ENCODE measurements at places on chromosomes 1 and 21.

DNA sequence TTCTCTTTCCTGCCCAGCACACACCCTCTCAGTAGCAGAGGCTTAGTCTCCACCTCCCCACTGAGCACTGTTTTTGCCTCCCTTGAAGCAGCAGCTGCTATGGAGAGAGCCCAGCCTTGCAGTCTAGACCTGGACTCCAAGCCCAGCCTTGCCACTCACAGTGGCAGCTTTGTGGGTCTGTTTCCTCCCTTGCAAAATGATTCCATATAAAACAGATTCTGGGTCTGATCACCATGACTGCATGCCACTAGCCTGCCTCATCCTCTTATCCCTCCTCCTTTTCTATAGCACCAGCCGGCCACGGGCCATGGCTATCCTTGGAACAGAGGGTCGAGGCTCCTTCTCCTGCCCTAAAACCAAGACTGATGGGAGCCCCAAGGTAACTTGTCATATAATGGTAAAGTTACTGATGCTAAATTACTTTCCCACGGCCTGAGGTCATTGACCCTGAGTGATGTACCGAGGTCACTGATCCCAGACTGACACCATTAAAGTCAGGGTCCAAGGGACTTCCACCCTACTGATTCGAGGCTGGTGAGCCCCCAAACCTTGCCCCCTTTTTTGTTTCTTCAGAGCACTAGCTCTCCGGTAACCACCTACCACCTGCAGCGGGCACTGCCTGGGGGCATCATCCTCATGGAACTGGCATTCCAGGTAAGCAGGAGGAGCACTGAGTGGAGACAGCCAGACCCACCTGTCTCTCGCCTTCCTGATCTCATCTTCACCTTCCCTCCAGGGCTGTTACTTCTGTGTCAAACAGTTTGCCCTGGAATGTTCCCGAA, 7.9 kb downstream of the HYI start:
- DNase-seq = no peak

- DNase-seq = no peak
These were observed 398.1 kb downstream of the MATN1 start for GRCh38 chr1:30325085-30325935.

GRCh38 chr1:247330548-247331171, 1.0 kb downstream of the ZNF496 start:
- no peak for DNase-seq

GRCh38 chr21:25855576-25855975, 120.8 kb downstream of the GABPA start:
- DNase-seq = no peak

- DNase-seq = no peak
These were observed 428.1 kb downstream of the PRDM2 start for GRCh38 chr1:14128096-14128495.

DNA sequence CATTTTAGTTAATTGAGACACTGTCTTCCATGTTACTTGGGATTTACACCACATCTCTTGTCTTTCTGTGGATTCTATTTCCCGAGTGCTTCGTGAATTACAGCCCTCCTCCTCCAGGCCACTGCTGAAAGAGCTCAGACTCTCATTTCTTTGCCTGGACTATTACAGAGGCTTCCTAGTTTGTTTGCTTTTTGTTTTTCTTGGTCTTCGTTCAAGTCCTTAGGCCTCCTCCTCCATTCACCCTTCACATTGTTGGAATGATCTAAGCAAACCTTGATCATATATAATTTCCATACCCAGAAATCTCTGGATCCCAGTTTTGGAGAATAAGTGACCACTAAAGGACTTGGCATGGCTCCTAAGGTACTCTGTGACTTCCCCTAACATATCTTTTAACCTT, 94.1 kb downstream of the CNIH3 start:
- no peak for DNase-seq

DNA sequence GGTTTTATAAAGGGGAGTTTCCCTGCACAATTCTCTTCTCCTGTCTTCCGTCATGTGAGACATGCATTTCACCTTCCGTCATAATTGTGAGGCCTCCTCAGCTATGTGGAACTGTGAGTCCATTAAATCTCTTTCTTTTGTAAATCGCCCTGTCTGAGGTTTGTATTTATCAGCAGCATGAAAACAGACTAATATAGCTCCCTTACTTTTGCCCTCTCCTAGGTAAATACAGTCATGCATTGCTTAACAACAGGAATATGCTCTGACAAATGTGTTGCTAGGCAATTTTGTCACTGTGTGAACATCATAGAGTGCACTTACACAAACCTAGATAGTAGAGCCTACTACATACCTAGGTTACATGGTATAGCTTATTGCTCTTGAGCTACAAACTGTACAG, 616.8 kb downstream of the RWDD3 start:
- DNase-seq = no peak

DNA sequence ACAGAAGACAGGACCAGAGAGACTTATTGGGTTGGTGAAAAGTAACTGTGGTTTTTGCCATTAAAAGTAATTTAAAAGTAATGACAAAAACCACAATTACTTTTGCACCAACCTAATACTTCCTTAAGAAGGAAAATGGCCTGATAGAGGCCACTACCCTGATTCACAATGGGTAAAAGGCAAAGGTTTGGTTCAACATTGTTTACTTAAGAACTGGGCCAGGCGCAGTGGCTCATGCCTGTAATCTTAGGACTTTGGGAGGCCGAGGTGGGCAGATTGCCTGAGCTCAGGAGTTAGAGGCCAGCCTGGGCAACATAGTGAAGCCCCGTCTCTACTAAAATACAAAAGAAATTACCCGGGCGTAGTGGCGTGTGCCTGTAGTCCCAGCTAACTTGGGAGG, 48.2 kb upstream of the RCOR3 start:
- no peak for DNase-seq

All from fibroblast of skin of scalp (primary cell).